ENCODE measurements at places on chromosomes 2 and 18. TPM values are rescaled to one million over a fixed set of nuclear protein-coding genes. Genes with fewer than 3 reads are reported as not detected.

Gene MLPH
- total RNA-seq, result 12.2 TPM

Gene CROCC2
- 0.14 TPM for total RNA-seq

Gene SP100
- total RNA-seq, result 60.4 TPM

Gene ANKRD62
- total RNA-seq, result not detected

Gene SERPINB13
- not detected for total RNA-seq

Measured in smooth muscle cell of bladder (primary cell).